Ovary (tissue), 10 donors: ENCODE measurements at places on chromosomes 1 and 21. TPM values are rescaled to one million over a fixed set of nuclear protein-coding genes. Genes with fewer than 3 reads are reported as not detected.

DNA sequence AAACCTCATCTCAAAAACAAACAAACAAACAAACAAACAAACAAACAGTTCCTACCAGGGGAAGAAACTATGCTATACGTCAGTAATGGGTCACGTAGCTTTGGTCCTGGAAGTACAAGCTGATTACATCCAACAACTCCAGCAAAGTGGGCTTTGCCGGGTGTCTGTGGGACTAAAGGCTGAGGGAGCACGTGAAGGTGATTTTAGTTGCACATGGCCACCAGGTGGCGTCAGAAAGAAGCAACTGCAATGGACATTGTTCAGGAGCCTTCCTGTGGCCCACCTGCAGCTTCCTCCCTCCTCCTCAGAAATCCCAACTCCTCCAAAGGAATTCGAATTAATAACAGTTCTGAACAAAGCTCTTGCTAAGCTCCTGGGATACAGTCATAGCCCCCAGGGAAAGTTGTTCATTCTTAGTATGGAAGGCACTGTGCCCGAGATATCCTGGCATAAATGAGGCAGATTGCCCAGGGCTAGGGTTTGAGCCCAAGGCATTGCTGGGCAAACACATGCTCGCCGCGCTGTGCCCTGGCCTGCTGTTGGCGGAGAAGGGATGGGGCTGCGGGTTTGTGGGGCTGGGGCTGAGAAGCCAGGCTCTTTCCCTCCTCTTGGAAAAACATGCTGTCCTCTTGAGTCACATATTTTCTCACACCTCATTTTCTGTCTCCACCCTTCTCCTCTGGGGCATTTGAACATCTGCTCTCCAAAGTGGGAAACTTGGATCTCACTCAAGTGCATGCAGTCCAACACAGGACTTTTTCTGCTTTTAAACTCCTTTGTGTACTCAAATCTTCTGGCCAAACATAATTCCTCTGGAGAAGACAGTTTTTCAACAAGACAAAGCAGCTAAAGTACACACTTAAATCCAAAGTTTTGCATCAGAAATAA is 28.6 kb downstream of the AKNAD1 start:
- peak; percentile 62 for DNase-seq

- no peak for DNase-seq
These were observed 42.9 kb downstream of the COP1 start for GRCh38 chr1:176164014-176164678.

GRCh38 chr1:206506405-206507283 is 687 bp upstream of the RASSF5 start:
- no peak for DNase-seq

GRCh38 chr1:109791495-109792043 is 27.8 kb upstream of the EPS8L3 start:
- DNase-seq = no peak

DNA sequence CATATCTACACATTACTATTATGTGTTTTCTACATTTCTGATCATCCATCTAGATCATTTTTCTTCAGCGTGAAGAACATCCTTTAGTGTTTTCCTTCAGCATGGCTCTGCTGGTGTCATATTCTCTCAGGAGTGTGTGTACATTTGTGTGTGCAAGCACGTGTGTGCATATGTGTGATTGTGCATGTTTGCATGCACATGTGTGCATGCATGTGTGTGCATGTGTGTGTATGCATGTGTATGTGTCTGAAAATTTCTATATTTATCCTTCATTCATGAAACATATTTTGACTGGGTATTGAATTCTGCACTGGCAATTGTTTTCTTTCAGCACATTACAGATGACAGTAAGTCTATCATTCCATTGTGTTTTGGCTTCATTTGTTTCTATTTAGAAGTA is 74.6 kb downstream of the FHAD1 start:
- no peak for DNase-seq

The KRTAP7-1 gene
- not detected for polyA plus RNA-seq

The CLCA4 gene
- not detected for polyA plus RNA-seq

- DNase-seq = no peak
These were observed 10.2 kb downstream of the SLC45A3 start for GRCh38 chr1:205670150-205670446.

- no peak for DNase-seq
These were observed 1376.5 kb upstream of the ADGRL2 start for GRCh38 chr1:80424249-80424648.

DNA sequence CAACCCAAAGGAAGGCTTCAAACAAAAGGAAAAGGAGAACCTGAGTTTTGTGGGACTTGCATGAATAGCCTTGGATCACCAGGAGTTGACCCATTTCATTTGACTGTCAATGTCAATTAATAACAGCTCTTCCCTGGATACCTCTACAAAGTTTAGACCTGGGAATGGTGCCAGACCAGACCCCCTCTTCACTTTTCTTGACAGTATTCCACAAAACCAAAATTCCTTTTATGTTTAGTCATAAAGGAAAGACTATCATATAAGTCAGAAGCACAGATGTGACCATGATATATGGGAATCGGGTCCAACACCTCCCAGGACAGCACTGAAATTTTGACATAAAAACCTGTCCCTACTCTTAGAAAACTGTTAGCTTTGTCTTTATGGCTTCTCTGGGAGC is 191.8 kb downstream of the LYPLAL1 start:
- no peak for DNase-seq

- no peak for DNase-seq
These were observed 57.7 kb downstream of the NMNAT2 start for GRCh38 chr1:183360473-183360872.

The SF3B4 gene
- 35.8 TPM for polyA plus RNA-seq

DNA sequence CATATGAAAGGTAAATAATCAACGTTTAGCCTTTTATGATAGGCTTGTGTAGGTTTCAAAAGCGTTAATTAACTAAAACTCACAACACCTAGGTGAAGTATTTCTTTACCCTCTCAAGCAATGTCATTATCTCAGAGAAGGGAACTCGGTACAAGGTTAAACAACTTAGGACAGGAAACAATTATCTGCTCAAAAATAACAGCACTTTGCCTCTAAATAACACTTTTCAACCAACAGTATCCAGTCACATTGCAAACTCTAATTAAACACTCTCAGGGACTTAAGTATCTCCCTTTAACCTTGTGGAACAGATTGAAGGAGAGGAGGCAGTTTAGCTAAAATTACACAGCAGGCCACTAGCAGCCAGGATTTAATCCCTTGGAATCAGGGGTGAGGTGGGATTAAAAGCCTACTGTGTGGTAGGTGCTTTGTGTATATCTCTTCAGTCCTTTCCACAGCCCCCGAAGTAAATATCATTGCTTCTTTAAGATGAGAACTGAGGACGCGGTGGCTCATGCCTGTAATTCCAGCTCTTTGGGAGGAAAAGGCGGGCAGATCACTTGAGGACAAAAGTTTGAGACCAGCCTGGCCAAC is 5.2 kb upstream of the AKNAD1 start:
- DNase-seq = no peak

The C1orf141 gene
- polyA plus RNA-seq = 11.2 TPM

DNA sequence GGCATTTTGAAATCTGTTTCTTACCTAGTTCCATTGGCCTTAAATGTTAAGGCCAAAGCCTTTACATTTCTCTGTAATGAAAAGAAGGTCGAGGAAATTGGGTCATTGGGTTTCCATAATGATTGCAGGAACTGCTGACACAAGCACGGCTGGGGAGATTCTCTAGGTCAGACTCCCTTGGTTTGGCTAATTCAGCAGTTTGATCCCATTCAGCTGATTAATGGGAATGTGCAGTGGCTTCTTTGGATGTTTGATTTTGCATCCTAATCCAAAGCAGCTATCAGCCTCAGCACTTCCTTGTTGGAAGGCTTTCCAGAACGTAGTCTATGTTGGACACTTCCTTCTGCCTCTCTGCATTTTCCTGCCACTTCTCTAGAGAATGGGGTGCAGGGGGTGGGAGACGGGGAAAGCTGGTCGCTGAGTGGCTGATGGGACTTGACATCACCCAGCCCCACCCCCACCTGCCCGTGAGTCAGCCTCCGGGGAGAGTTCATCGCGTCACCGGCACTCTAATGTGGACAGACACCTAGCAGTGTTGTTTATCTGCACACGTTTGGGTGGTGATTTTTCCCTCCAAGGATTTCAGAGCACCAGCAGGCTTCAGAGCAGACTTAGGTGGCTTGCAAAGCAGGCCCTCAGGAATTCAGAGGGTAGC is 5.4 kb downstream of the PSEN2 start:
- peak; percentile 8 for DNase-seq

GRCh38 chr1:209485167-209485566 is 98.3 kb upstream of the CAMK1G start:
- DNase-seq = no peak

The CELF3 gene
- polyA plus RNA-seq = not detected

The FCRL4 gene
- not detected for polyA plus RNA-seq

DNA sequence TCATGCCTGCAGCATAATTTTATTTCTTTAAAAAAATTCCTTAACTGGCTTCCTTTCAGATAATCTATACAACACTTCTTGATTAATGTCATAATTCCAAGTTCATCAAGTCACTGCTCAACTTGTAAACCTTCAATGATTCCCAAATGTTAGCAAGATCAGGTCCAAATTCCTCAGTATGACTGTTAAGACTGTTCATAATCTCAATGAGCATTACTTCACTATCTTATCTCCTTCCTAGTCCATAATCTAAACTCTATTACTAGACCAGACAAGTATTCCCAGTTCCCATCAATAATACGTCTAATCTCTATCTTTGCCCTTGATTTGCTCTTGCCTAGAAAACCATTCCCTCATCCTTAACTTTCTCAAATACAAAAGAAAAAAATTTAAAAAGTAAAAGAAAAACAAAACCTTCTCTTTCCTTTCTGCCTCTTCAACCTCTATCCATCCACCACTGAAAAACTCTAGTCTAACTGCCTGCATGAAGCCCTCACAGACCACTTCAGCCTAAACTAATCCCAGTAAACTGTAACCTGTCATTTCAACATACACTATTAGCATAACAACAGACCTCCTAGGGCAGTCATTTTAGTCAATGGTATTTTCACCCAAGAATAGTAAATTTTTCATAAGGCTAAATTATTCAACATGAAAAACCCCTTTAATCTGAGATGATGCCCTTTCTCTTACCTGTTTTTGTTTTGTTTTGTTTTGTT is 15.5 kb downstream of the LUZP1 start:
- no peak for DNase-seq

- no peak for DNase-seq
These were observed 1.2 kb downstream of the SORT1 start for GRCh38 chr1:109396513-109396839.

DNA sequence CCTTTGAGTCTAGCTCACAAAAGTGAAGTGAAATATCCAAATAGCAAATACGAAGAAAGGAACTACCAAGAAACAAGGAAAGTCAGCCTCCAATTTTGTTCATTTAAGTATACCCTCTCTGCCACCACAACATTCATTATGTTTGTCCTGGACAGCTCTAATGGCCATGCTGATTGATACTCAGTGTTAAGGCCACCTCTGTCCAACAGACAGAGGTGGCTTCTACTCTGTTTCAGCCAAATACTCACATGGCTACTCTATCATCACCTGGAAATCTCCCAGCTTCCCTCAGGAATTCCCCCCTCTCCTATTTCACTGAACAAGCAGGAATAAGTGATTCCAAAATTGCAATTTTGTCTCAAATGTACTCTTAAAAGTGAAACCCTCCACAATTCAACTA is 10.7 kb downstream of the APP start:
- no peak for DNase-seq

DNA sequence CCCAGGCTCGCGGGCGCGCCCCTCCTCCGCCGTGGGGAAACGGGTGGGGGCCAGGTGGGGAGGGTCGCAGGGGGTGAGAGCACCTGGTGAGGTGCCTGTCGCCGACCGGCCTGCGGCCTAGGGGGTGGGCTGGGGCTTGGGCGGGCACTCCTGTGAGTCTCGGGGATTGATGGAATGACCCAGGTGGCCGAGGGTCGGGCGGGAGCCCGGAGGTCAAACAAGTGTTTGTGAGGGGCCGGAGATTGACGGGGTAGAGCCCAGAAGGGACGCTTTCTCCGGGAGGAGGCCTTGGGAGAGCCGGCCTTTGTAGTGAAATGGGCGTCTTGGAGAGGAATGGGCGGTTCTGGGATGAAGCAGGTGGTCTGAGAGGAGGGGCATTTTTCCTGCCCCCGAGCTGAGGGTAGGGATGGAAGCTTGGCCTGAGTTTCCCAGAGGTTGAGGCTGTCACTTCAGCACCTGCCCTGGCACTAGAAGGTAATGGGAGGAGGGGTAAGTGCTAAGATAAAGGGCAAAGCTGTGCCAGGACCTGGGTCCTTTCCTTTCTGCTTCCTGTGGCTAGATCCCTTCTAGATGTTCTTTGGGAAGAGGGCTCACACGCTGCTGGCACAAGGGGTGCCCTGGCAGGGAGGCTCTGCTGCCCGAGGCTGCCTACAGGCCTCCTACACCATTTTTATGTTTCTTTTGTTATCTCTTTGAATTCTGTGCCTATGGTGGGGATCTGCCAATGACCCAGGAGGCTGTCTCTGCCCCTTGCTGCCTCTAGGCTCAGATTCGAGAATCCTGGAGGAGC is 56.1 kb downstream of the NDUFS5 start:
- DNase-seq = no peak

GRCh38 chr21:21394064-21394463 is 395.9 kb downstream of the NCAM2 start:
- no peak for DNase-seq

- peak; percentile 67 for DNase-seq
These were observed 10.6 kb downstream of the AVPR1B start for GRCh38 chr1:206106328-206107167.

- DNase-seq = no peak
These were observed 26.6 kb downstream of the AJAP1 start for GRCh38 chr1:4681026-4681425.

DNA sequence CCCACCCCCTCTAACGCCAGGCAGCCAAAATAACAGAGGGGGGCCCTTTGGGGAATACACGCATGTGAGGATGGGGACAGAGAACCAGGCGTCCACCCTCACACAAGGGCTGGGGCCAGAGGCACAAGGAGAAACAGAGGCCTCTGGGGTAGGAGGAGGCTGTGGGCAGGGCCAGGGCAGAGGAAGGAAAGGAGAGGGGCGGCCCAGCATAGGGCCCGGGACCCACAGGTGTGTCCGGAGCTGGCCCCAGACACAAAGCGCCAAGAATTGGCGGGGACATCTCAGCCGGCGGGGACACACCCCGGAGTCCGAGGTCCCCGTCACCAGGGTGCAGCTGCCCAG is 6.7 kb downstream of the PLEKHG5 start:
- no peak for DNase-seq
